Natural killer cell (primary cell): ENCODE measurements at places on chromosomes 1 and 21. TPM values are rescaled to one million over a fixed set of nuclear protein-coding genes. Genes with fewer than 3 reads are reported as not detected.

Gene OR2T35
- total RNA-seq = not detected

Gene C1orf53
- not detected for total RNA-seq

Gene UBL4B
- total RNA-seq = not detected

Gene KIRREL1
- total RNA-seq = not detected

Gene RGS7
- total RNA-seq = not detected

Gene DIRAS3
- not detected for total RNA-seq

Gene RGS8
- not detected for total RNA-seq

- no peaks in the 10 kb centered on the region for H3K27me3 ChIP-seq
- no peak overlapping the region for H3K27ac ChIP-seq
- DNase-seq = no peak
- no peaks in the 10 kb centered on the region for H3K4me1 ChIP-seq
Measured at GRCh38 chr1:61224609-61225008, 142.2 kb downstream of the NFIA start.

DNA sequence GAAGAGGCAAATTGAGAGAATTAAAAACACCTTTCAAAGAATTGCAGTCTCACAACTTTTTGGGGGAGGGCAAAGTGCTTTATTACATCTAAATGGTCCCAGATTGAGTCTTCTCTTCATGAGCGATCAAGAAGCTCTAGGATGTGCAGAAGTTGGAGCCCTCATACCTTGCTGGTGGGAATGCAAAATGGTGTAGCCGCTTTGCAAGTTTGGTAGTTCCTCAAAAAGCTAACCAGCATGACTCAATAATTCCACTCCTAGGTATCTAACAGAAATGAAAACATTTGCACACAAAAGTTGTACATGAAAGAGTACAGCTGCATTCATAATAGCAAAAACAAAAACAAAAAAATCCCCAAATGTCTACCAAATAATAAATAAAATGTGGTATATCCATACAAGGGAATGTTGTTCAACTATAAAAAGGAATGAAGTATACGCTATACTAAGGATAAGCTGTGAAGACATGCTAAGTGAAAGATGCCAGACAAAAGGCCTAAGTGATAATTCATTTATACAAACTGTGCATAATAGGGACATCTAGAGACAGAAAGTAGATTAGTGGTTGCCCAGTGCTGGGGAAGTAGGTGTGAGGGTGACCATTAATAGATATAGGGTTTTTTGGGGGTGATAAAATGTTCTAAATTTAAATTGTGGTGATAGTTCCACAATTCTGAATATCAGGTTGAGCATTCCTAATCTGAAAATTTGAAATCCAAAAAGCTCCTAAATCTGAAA, 55.2 kb downstream of the SELENOF start:
- H3K4me1 ChIP-seq = no peaks in the 10 kb centered on the region
- no peak overlapping the region for H3K4me3 ChIP-seq
- peaks cover 8% of the 10 kb centered on the region for H3K36me3 ChIP-seq

- DNase-seq = no peak
- H3K27ac ChIP-seq = peak overlapping the region; percentile 83
- H3K27me3 ChIP-seq = no peaks in the 10 kb centered on the region
- peaks cover 75% of the 10 kb centered on the region for H3K4me1 ChIP-seq
Measured at GRCh38 chr1:211329764-211330201, 3.1 kb downstream of the TRAF5 start.

DNA sequence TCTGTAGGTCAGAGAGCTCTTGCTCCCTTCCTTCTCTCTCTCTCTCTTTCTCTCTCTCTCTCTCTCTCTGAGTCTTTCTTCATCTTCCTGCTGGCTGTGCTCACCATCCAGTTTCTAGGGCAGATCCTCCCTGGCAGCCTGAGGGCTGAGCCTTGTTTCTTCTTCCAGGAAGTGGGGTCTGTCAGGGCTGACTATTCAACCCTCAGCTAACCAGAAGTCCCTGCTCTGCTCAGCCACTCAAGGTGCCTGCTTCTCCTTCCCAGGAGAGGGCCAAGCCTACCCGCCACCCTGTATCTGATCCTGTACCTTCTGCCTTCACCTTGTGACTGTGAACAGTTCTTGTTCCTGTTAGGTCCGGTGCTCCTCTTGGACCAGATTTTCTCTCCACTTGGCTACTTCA, 107.6 kb upstream of the ETV3 start:
- DNase-seq = no peak
- no peaks in the 10 kb centered on the region for H3K4me1 ChIP-seq
- peaks cover 2% of the 10 kb centered on the region for H3K27me3 ChIP-seq
- no peak overlapping the region for H3K27ac ChIP-seq
- no peaks in the 10 kb centered on the region for H3K36me3 ChIP-seq

DNA sequence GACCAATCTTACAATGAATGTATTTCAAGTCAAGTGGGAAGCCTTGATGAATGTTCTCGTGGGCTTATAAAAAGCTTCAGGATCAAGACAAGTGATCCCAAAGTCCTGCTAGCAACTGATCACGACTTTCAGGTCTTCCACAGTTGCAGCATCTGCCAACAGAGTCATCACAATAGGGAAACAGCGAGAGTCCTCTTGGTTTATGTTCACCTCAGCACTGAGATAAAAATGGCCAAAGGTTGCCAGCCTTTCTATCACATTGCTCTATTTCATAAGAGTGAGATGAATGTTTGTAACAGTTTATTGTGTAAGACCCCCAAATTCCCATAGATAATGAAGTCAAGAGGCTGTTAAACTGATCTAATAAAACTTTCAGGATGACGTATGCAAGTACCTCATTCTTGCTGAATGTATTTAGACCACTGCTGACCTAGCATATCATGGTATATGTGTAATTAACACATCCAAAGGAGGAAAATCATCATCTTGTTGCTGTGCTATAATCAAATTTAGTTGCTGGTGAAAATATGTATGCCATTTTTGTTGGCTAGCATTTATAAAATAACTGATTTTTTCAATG, 150.6 kb downstream of the TGFBR3 start:
- H3K27me3 ChIP-seq = no peaks in the 10 kb centered on the region
- DNase-seq = no peak
- H3K4me1 ChIP-seq = peaks cover 33% of the 10 kb centered on the region

DNA sequence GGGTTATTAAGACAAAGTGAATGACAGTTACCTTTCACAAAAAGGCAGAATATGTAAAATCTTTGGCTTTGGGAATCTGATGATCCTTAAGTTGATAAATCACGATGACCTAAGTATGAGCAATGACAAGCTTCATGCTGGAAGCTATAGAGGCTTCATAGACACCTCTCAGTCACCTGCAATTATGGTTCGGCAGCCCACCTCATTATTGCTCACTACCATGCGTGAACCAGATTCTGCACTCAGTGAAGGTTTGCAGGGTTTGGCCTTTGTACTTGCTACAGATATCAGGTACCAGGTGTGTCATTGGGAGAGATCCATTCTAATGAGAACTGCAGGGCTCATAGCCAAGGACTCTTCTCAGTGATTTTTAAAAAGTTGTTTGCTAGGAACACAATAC, 163.5 kb downstream of the KCTD3 start:
- DNase-seq = no peak
- no peak overlapping the region for H3K4me3 ChIP-seq
- no peaks in the 10 kb centered on the region for H3K27me3 ChIP-seq
- no peak overlapping the region for H3K27ac ChIP-seq
- H3K4me1 ChIP-seq = no peaks in the 10 kb centered on the region

GRCh38 chr1:9222846-9223625, 11.5 kb upstream of the H6PD start:
- H3K27ac ChIP-seq = no peak overlapping the region
- no peaks in the 10 kb centered on the region for H3K4me1 ChIP-seq
- H3K27me3 ChIP-seq = no peaks in the 10 kb centered on the region
- DNase-seq = no peak
- no peak overlapping the region for H3K4me3 ChIP-seq

DNA sequence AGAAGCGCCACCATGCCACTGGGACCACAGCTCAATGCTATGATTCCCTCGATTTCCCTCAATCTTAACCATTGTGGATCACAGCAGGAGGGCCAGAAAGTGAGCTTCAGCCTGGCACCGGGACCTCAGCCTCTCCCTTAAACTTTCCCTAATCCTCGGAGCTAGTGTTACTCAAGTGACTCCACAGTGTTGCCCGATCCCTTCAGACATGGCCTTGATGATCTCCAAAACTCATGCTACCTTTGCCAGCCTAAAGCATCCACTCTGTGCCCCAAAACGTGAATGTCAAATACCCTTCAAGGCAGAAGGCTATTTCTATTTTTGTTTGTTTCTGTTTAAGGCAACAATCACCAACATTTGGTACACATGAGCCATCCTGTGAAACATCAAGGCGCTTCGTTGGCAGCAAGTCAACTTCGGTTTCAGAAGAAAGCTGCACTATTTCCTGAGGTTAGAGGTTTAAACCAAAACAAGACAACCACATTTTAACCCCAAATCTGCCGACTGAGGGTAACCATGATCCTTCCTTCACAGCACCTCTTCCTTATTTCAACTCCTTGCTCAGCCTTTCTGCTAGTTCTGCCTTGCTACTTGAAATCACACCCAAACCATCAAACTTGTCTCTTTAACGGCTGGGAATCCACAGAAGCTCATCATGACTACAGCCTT, 94.4 kb upstream of the KRTAP19-8 start:
- peaks cover 23% of the 10 kb centered on the region for H3K4me1 ChIP-seq
- H3K27me3 ChIP-seq = no peaks in the 10 kb centered on the region
- H3K36me3 ChIP-seq = peaks cover 6% of the 10 kb centered on the region
- H3K4me3 ChIP-seq = no peak overlapping the region
- DNase-seq = peak; percentile 92

GRCh38 chr1:184456189-184456588, 69.4 kb downstream of the C1orf21 start:
- no peak overlapping the region for H3K4me3 ChIP-seq
- no peaks in the 10 kb centered on the region for H3K27me3 ChIP-seq
- no peaks in the 10 kb centered on the region for H3K36me3 ChIP-seq
- H3K4me1 ChIP-seq = peaks cover 9% of the 10 kb centered on the region
- no peak for DNase-seq
- H3K27ac ChIP-seq = no peak overlapping the region

- H3K27ac ChIP-seq = no peak overlapping the region
- H3K4me1 ChIP-seq = no peaks in the 10 kb centered on the region
- no peak overlapping the region for H3K4me3 ChIP-seq
Measured at GRCh38 chr1:64396817-64397216, 73.1 kb upstream of the CACHD1 start.

GRCh38 chr1:175163702-175164101, 28.9 kb downstream of the KIAA0040 start:
- no peak overlapping the region for H3K27ac ChIP-seq
- no peak overlapping the region for H3K4me3 ChIP-seq
- peaks cover 70% of the 10 kb centered on the region for H3K36me3 ChIP-seq
- H3K4me1 ChIP-seq = peaks cover 5% of the 10 kb centered on the region

DNA sequence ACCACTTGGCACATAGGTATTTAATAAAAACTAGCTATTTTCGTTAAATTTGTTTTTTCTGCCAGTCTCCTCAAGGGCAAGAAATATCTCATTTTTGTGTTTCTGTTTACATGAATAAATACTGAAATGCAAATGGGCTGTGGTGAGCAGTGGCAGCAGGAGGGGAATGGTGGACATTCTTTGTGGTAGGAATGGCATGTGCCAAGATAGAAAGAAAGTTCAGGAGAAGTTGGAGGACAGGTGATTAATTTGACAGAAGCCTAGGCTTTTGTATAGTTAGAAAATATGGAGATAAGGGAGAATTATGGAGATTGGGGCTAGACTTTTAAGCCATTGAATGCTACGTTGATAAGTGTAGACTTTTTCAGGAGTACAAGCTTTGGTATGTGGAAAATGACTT, 8.6 kb downstream of the RAP1A start:
- H3K36me3 ChIP-seq = no peaks in the 10 kb centered on the region
- no peaks in the 10 kb centered on the region for H3K27me3 ChIP-seq
- no peak overlapping the region for H3K27ac ChIP-seq
- no peak overlapping the region for H3K4me3 ChIP-seq

DNA sequence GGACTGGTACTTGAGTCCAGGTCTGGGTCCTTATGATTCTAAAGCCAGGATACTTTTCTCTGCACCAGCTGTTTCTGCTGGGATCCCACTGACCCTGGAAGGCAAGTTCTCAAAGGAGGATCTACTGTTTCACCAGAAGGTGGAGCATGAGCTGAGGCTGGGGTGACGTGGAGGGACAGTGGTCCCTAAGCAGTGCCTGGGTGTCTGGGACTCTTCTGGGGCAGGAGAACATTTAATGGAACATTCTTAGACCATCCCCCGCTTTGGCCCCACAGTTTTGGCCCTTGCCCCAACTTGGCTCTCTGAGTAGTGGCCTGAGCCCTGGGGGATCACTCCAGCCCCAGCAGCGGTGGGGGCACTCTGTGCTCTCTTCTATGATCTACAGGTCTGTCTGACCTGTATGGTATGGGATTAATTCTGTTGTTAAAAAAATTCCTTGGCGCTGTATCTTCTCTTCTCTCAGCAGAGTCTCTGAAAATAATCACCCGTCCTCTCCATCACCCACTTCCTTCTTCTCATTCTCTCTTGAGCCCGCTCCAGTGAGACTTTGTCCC, 60.3 kb upstream of the CSF3R start:
- H3K4me3 ChIP-seq = no peak overlapping the region
- H3K4me1 ChIP-seq = no peaks in the 10 kb centered on the region
- H3K27me3 ChIP-seq = peaks cover 2% of the 10 kb centered on the region
- no peak for DNase-seq
- H3K36me3 ChIP-seq = no peaks in the 10 kb centered on the region

GRCh38 chr1:55685560-55685959, 470.4 kb upstream of the USP24 start:
- no peaks in the 10 kb centered on the region for H3K36me3 ChIP-seq
- H3K4me3 ChIP-seq = no peak overlapping the region
- H3K27ac ChIP-seq = no peak overlapping the region
- no peak for DNase-seq

- H3K36me3 ChIP-seq = no peaks in the 10 kb centered on the region
- no peaks in the 10 kb centered on the region for H3K4me1 ChIP-seq
- no peak for DNase-seq
- no peak overlapping the region for H3K27ac ChIP-seq
Measured at GRCh38 chr1:151920149-151920548, 10.8 kb upstream of the THEM4 start.

DNA sequence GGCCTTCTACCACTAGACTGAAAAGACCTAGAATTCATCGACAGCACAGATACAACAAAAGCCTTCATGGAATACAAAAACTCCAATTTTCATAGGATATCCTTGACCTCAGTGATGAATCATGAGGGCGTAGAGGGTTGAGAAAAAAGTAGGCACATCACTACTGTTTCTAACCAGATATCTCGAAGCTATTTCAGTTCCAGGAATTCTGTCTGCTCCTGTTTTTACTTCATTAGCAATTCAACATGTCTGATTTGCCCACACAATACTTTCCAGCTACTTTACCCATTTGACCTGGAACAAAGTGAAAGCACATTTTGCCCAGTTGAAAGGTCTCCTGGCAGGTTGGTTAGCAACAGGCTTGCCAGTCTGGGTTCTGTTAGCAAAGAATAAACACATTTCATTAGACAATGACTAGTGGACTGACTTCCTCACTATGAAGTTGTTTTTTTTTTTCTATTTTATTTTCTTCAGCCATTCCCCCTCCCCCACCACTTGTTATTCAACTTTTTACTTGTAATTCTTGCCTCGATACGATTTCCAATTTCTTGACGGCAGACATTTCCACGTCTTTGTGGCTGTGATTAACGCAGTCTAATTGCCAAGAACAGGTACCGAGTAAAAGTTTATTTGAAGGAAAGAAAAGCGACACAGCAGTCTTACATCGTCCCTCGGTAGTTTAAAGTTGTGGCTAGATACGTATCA, 4.0 kb upstream of the ZBTB18 start:
- H3K4me3 ChIP-seq = peak overlapping the region; percentile 99
- no peaks in the 10 kb centered on the region for H3K27me3 ChIP-seq
- peak overlapping the region; percentile 100 for H3K27ac ChIP-seq
- H3K4me1 ChIP-seq = peaks cover 15% of the 10 kb centered on the region
- DNase-seq = peak; percentile 62
- H3K36me3 ChIP-seq = no peaks in the 10 kb centered on the region
